ENCODE measurements at places on chromosomes 16 and 17.

- no peak for DNase-seq
Observed at GRCh38 chr17:68020409-68020756, 15.2 kb upstream of the KPNA2 start.

GRCh38 chr16:77376358-77376757 lies 58.5 kb downstream of the ADAMTS18 start:
- DNase-seq = no peak

DNA sequence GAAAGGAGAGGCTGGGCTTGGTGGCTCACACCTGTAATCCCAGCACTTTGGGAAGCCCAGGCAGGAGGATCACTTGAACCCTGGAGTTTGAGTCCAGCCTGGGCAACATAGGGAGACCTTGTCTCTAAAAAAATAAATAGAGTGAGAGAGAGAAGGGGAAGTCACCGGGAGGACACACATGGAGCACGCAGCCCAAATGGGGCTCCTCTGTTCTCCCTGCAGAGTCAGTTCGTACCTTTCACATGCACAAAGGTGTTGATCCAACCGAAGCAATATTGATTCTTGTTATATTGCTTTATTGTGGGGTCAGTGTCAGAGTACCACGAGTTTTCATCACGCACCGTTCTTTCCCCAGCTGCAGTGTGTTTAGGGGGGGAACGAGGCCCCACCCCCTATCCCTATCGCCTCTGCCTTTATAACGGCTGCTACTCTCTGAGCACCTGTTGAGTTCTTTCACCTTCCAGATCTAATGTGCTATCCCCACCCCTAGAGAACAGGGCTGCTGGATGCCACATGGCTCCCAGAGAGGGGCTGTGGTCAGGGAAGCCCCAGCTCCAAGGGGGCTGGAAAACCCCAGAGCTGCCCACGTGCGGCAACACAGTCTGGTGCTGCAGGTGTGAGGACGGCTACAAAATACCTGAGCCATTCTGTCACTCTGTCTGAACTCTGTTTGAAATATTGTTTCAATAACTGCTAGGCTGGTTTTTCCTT lies 1.0 kb upstream of the TMEM235 start:
- no peak for DNase-seq

DNA sequence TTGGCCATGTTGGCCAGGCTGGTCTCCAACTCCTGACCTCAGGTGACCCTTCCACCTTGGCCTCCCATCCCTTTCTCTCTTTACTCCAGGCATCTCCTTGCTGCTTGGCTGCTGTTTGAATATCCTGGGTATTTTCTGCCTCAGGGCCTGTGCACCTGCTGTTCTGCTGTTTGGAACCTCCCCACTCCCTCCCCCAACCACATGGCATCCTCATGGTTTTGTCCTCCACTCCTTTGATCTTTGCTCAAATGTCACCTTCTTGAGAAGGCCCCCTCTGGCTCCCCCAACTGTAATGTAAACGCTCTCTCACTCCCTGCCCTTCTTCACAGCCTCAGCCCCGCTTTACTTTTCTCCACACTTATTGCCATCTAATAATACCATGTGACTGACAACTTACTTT lies 152.0 kb downstream of the GSG1L start:
- no peak for DNase-seq

DNA sequence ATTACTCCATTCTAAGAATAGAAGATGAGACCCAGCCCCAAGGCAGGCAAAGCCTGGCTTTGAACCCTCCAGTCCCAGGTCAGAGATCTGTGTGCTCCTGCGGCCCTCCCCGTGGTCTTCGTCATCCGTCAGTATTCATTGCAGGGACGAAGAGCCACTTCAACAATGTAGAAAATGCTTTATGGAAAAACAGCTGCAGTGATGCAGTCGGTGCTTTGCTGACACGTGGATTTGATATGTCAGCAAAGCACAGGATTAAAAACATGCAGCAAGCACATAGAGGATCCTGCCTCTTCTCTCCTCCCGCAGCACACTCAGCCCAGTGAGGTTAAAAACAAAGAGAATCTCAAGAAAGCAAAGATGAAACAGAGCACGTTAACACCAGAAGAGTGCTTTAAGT lies 117.1 kb upstream of the AXIN2 start:
- no peak for DNase-seq

- DNase-seq = no peak
Observed at GRCh38 chr16:63982741-63983140, 1139.1 kb downstream of the CDH11 start.

DNA sequence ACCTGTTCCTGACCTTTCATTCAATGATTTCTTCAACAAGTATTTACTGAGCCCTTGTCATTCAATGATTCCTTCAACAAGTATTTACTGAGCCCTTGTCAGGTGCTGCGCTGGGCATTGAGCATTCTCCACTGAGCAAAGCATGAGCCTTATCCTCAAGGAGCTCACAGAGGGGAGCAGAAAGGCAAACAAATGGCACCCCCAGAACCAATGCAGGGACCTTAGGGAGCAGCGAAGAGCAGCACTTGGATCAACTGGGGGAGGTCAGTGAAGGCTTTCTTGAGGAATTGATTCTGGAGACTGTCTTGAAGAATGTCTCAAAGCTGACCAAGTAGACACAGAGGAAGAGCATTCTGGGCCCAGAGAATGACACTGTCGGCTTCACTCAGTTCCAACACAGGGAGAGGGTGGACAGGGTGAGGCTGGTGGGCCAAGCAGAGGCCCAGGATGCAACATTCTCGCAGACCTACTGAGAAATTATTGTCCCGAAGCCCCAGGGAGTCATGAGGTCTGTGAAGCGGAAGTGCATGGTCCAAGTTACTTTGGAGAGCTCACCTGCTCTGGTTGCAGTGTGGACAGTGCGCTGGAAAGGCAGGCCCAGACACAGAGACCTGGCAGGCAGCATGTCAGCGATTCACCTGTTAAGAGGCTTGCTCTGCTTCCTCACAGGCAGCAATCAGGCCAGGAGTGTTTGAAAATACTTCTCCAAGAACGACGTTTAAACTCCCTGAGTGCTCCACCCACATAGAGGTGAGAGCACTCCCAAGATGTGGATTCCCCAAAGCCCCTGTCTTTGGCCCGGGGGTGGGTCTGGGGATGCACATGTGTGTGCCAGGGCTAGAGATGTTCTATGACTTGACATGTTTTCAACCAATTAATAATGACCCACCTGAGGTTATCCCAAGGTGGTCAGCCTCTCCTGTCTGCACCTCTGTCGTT lies 3.2 kb upstream of the MPO start:
- DNase-seq = no peak

GRCh38 chr17:4938688-4939545 lies 929 bp downstream of the SLC25A11 start:
- DNase-seq = no peak

GRCh38 chr16:86604436-86605193 lies 26.3 kb downstream of the FOXL1 start:
- peak; percentile 55 for DNase-seq

DNA sequence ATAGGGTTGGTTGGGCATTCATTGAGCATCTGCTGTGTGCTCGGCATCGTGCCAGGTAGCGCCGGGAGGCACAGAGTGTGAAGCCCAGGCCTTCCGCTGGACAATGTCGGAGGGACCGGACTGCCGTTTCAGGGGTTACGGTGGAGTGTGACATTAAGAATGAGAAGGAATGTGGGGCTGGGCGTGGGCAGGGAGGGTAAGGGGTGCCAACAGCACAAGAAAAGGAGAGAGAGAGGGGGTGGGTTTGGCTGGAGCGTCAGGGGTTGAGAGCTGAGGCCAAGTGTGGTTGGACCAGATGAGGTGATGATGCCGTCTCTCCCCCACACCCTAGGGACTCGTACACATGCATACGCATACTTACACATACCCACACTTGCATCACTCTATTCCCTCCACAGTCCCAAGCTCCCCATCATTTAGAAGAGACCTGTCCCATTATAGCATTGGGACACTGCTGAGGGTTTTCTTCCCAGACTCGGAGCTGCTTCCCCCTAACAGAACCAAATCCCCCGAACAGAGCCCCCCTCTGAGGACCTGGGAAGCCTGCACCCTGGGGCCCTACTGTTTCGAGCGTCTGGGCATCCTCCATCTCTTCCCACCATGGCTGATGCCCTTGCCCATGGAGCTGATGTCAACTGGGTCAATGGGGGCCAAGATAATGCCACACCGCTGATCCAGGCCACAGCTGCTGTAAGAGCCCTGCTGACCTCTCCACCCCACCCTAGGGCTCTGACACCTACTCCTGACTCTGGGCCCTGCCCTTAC lies 3.3 kb upstream of the KCTD11 start:
- DNase-seq = no peak

DNA sequence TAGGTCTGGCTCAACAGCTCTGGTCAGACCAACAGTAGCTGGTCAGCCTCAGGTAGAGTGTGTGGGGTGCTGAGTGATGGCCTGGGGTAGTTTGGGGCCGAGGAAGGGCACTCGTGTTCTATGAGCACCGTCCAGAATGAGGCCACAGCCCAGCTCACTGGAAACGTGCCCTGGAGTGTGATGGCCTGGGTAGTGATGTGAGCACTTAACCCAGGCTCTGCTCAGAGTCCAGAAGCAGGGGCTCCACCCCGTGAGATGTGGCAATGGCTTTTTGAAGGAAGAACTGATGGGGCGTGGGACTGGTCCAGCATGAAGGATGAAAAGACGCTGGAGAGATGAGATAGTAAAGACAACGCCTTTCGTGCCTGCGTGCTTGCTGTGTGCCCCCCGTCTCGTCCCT lies 35.3 kb downstream of the NTN1 start:
- DNase-seq = no peak

GRCh38 chr16:75264999-75265910 lies 13.8 kb upstream of the BCAR1 start:
- no peak for DNase-seq

- DNase-seq = no peak
Observed at GRCh38 chr16:66622863-66623262, 18.4 kb downstream of the CMTM3 start.

GRCh38 chr16:78211946-78212345 lies 112.5 kb downstream of the WWOX start:
- DNase-seq = no peak

DNA sequence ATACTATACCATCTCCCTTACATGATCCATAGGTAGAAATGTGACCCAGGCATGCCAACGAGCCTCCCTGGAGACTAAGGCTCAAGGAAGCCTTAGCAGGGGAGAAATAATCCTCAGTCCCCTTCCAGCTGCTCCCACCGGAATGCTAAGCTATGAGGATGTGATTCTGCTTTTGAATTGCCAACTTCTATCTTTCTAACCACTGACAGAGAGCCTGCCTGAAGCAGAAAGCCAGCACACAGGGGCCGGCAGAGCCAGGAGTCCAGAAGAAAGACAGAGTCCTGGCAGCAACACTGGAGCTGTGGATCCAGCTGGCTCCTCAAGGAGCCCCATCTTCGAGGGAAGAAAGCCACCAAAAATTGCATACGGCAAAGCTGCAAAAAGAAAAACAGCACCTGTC lies 579.6 kb upstream of the CDH5 start:
- no peak for DNase-seq

DNA sequence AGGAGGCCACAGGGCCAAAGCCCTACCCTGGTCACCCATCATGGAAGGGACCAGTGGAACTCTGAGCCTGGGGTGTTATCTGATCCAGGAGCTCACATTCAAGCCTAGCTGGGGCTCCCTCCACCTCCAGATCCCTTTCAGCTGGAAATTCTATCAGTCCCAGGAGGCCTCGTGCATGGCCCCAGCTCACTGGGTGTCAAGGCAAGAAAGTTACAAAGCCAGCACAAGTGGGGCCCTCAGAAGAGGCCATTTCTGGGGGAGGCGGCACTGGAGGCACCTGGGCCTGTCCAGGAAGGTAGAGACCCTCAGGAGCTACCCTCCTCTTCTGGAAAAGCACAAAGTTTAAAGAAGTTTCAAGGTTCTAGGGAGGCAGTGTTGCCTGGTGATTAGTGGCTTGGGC lies 4.8 kb downstream of the CA7 start:
- DNase-seq = no peak

GRCh38 chr16:85077039-85077438 lies 35.2 kb downstream of the CIBAR2 start:
- no peak for DNase-seq

DNA sequence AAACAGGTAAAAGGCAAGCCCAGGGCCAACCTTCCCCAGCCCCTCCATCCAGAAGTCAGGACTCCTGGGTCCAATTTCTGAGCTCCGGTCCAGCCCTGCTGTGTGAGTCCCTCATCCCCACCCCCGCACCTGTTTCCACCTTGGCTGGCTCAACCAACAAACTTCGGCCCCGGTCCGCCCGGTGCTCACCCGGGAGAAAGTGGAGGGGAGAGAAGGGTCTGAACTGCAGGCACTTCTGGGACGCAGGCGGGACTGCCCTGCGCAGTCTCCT lies 541 bp downstream of the RHBDF2 start:
- no peak for DNase-seq

DNA sequence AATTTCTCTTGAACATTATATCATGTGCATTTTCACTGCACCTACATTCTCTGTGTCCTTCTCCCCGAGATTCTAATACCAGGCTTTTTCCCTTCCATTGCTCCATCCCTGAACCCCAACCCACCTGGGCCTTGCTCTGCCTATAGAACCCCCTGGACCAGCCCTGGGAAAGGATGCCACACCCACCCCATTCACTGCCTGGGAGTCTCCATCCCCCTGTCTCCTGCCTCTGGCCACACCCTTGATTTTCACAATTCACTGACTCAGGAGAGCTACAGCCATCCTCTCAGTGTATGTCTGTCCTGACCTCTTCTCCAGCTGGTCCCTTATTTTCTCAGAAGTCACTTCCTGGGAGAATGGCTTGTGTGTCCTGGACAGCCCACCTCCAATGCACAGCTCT lies 27.9 kb upstream of the NGFR start:
- DNase-seq = no peak

DNA sequence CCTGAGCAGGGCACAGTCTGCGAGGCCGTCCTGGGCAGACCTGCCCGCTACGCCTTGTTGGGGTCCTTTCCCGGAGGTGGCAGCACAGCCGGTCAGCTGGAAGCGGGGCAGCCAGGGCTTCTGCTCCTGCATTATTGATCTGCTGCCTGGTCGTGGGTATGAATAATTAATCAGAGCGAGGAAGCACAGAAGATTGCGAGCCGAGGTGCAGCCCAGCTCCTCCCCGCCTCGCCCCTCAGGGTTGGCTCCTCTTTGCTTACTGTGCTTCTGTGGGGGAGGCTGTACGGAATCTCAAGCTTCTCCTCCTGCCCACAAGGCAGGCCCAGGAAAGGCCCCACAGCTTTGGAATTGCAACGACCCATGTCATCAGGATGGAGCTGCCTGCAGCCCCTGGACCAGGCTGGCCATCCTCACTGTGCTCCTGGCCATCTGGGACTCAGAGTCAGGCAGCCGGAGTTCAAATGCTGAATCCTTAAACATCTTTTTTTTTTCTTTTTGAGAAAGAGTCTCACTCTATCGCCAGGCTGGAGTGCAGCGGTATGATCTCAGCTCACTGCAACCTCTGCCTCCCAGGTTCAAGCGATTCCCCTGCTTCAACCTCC lies 25.6 kb downstream of the TRARG1 start:
- DNase-seq = no peak
